ENCODE measurements at places on chromosomes 7 and 10.
A peak's percentile ranks its signal among the peaks of the same experiment; 100 is the strongest.

- DNase-seq = no peak
Observed at GRCh38 chr7:55214707-55215106, 150.4 kb upstream of the LANCL2 start.

DNA sequence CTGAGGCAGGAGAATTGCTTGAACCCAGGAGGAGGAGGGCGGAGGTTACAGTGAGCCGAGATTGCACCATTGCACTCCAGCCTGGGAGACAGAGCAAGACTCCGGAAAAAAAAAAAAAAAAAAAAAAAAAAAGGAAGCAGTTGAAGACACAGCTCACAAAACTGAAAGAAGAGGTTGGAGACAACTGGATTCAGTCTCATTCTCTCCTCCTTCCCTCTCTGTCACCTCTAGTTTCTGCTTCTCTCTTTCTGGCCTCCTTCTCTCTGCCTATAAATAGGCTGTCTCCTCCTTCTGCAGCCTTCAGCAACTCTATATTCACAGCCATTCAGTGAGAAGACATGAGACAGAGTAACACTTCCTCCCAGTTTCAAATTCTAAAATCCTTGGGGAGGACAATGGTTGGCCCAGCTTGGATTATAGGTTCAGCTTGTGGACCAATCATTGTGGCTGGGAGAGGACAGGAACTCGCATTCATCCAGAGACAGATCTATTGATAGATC, 125.6 kb upstream of the HABP2 start:
- DNase-seq = no peak

GRCh38 chr7:11281953-11282352, 308.3 kb downstream of the PHF14 start:
- no peak for DNase-seq

GRCh38 chr10:11045487-11045886, 27.8 kb downstream of the CELF2 start:
- no peak for DNase-seq

DNA sequence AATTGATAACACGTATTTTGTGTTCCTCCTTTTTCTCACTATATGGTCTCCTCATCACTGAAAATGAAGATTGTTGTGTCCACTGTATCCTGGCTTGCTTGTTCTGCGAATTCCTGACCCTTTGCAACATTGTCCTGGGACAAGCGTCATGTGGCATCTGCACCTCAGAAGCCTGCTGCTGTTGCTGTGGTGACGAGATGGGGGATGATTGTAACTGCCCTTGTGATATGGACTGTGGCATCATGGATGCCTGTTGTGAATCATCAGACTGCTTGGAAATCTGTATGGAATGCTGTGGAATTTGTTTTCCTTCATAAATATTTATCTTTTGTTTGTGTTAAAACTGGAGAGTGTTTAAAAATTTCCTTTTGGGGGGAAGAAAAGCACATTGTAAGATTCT, 93.7 kb downstream of the MDFIC start:
- peak; percentile 66 for DNase-seq

GRCh38 chr7:123784263-123784662, 35.5 kb upstream of the WASL start:
- DNase-seq = no peak

GRCh38 chr10:131708225-131708880, 192.5 kb upstream of the PPP2R2D start:
- DNase-seq = no peak

Measured in mesendoderm (in vitro differentiated cells).